Heart left ventricle (tissue), 16 donors: ENCODE measurements at places on chromosomes 5 and 9. TPM values are rescaled to one million over a fixed set of nuclear protein-coding genes. Genes with fewer than 3 reads are reported as not detected.

The HMCN2 gene
- total RNA-seq: 3.6 TPM

The NTNG2 gene
- total RNA-seq: 2.5 TPM

The GABBR2 gene
- 0.77 TPM for total RNA-seq

The PCDHGA5 gene
- total RNA-seq: 7.2 TPM

- H3K4me3 ChIP-seq: peak overlapping the region; percentile 64
- no peaks in the 10 kb centered on the region for H3K36me3 ChIP-seq
- H3K27ac ChIP-seq: peak overlapping the region; percentile 78
- peak; percentile 52 for DNase-seq
- H3K27me3 ChIP-seq: no peaks in the 10 kb centered on the region
Observed at GRCh38 chr9:100427366-100428263, 672 bp downstream of the MSANTD3 start.

DNA sequence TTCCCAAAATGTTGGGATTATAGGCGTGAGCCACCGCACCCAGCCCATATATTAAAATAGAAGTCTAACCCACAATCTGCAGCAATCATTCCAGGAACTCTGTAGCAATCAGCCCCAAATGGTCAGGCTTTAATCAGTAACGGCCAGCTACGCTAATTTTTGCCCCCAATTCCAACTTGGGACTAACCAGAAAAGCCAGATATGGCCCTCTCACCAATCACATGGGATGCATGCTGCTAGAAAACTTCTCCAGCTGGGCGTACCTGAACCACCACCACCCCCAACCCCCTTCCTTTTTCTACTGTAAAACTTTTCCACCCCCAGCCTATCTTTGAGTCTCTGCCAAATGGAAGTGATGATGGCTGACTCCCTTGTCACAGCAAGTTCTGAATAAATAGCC lies 4.1 kb downstream of the SUSD1 start:
- no peaks in the 10 kb centered on the region for H3K36me3 ChIP-seq
- no peak overlapping the region for H3K4me3 ChIP-seq
- no peak overlapping the region for H3K27ac ChIP-seq
- no peak for DNase-seq
- no peaks in the 10 kb centered on the region for H3K27me3 ChIP-seq

DNA sequence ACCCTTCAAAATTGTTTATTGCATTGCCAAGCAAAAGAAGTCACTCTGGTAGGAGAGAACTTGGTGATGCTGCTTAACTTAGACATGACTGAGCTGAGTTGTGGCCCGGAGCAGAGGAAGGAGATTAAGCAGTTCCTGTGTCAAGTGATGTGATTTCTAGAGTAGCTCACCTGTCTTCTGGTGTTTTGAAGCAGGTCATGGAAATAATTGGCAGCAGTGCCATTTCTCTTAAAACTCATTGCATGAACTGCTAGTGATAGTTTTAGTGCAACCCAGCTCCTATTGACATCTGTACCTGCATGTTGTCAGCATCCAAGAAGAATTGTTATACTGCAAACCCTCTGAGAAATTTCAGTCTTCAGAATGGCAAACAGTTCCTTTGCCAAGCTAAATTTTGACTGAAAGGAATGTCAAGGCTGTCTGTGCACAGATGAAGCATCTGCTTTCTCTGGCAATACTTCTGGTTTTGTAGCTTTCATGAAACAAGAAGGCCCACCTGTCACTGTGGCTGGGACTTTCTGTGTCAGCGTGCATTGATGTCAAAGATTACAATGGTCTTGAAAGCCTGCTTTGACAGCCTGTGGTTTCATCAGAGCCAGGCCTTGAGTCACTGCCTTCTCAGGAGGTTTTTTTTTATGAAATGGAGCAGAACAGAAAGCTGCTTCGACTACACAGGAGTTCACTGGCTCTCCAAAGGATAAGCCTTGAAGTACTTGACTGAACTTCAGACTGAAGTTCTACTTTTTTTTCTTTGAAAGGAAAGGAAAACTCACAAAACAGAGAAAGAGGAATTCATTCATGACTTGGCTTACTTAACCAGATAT lies 90.6 kb downstream of the RALGPS1 start:
- H3K27me3 ChIP-seq: no peaks in the 10 kb centered on the region
- no peak overlapping the region for H3K27ac ChIP-seq
- peaks cover 9% of the 10 kb centered on the region for H3K4me1 ChIP-seq
- no peaks in the 10 kb centered on the region for H3K36me3 ChIP-seq

GRCh38 chr9:106753155-106753671 lies 109.8 kb upstream of the ZNF462 start:
- no peak overlapping the region for H3K27ac ChIP-seq
- H3K4me3 ChIP-seq: no peak overlapping the region
- H3K36me3 ChIP-seq: no peaks in the 10 kb centered on the region
